MV-4-11 (cell line): ENCODE measurements at places on chromosomes 4 and X.

- DNase-seq: peak; percentile 56
Observed at GRCh38 chrX:10555846-10556245, 64.5 kb downstream of the MID1 start.

DNA sequence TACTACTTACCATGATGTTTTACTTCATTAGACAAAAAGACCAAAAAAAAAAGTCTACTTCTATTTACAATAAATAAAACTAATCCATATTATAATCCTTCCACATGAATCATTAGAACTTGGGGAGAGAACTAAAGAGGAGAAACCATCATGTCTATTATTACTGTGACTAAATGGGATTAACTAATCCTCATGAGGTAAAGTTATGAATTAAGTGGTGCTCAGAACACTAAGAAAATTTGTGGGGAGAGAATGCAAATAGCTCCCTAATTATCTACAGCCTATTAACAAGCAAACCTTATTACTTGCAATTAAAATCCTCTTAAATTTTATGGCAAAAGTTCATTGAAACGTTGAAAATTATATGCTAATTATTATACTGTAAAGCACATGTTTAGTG, 68.8 kb downstream of the MAB21L2 start:
- DNase-seq: no peak

DNA sequence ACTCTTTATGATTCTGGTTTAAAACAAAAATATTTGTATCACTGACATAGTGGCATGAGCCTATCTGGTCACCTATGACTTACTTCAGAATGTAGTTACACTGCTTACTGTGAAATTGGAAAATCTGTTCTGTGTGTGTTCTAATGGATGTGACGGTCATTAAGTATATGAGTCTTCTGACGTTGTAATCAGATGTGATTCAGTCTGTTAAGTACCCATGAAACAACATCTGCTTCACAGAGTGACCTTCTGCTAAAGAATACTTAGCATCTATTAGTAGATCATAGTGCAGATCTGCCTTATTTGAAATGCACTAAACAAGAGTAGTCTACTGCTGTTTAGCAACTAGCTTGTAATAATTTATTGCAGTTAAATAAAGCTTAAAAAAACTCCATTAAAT, 317.1 kb downstream of the DCTD start:
- DNase-seq: no peak

- DNase-seq: no peak
Observed at GRCh38 chr4:146224326-146224966, 10.1 kb downstream of the REELD1 start.

- DNase-seq: no peak
Observed at GRCh38 chrX:129629837-129630236, 24.9 kb downstream of the APLN start.

DNA sequence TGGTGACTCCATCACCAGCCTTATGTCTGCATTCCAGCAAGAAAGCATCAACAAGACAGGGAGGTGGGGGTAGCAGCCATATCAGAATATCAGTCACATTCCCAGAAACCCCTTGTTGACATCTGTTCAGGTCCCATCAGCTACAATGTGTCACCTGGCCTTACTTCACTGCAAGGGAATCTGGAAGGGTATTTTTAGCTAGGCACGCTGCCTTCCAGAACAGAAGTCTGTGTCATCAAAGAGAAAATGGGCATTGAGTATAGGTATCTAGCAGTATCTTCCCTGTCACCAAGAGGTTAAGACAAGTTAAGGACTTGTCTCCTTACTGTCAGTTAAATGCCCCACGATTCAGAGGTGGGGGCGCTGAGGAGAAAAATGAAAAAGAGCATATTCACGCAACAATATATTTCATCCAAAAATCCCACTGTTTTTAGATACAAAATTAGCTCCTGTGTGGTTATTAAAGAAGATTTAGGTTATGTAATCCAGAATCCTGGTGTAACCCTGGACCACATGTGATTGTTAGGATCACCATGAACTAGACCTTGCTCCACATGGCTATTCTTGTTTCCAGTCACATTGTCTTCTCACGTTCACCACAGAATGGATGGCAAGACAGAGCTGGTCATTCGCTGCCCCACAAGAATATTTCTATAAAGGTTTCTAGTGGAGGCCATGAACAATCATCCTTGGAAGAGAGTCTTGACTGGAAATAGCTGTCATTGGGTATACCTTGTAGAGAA, 60.0 kb upstream of the PDHA1 start:
- no peak for DNase-seq

DNA sequence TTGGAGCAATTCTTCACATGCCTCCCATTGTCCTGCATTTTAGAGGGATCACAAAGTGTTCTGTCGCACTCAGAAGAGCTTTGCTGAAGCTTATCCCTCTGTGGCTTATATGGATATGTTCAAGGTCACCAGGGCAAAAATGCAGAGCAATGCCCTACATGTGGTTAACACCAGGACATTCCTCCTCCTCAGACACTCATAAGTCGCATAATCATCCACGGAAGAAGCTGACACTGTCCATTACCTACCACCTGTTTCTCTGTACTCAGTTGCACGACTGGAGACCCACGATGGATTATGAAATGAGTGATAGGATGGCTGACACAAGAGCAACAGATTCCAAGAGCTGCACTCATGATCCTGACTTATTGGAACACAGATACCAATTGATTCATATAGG, 68.7 kb upstream of the PRDX4 start:
- no peak for DNase-seq

GRCh38 chr4:95548738-95549245, at the start of gene UNC5C:
TSS of gene UNC5C (minus strand) at chr4:95548973.
- DNase-seq: peak; percentile 64

DNA sequence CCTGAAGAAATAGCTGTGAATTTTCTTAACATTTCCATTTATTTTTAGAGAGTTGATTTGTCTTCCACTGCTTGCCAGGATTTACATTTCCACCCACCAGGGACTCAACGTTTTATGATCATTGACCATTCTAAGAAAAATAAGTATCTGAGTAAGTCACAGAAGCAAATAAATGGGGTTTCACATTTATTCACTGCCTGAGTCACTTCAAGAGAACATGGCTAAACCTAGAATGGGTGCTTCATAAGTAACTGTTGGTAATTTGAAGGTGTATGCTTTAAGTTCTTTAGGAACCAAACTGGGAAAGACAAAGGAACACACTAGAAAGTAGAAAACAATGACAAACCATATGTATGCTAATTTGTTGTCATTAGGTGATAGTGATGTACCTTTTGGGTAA, 43.2 kb upstream of the GRIA3 start:
- no peak for DNase-seq

- DNase-seq: no peak
Observed at GRCh38 chrX:95058815-95059214, 1384.8 kb downstream of the FAM133A start.

GRCh38 chr4:157590679-157591078, 370.2 kb downstream of the GRIA2 start:
- DNase-seq: no peak

DNA sequence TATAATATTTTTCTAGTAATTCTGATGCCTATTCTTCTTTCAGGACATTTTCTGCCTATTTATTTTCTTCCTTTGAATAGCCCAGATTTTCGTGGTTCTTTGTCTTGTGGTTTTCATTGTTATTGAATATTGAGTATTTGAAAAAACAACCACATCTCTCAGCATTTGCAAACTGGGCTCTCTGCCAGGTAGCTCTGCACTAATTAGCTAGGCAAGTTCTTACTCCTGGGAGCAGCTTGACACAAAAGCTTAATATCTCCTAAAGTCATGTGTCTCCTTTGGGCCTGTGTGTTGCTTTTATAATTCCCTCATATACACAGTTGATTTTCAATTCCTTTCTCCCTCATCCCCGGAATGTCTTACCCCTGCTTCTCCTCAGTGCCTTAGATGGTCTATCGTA, 413.5 kb upstream of the GRIA3 start:
- no peak for DNase-seq

DNA sequence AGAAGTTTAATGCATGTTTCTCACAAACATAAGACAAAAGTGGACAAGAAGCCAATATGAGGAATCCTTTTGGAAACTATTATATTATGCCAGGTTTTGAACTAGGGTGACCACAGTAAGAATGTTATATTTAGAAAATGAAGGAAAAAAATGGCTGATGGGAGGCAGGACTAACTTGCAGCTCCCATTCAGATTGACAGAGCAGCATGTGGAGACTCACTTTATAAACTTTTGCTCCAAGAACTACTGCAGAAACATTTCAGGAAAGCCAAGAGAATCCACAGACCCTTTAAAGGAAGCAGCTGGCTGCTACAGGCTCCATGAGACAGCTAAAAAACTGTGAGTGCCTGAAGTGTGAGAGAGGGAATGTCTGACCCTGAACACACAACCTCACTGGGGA, 738.6 kb upstream of the GRIA3 start:
- no peak for DNase-seq

DNA sequence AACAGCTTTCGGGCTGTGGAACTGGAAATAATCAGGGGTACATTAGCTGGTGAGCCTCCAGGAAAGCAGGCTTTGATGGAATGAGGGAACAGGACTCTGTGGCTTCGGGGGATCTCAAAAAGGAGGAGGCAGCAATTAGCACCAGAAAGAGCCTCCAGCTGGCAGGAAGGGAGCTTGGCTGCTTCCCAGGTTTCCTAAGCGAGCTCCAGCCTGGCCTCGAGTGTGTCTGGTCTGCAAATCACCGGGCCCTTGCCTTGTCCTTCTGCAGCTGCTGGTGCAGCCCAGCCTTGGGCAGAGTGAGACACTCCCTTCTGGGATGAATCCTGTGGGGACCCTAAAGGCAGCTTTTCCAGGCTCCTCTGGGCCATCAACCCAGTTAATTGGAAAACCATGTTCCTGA, 10.7 kb upstream of the PDHA1 start:
- no peak for DNase-seq

DNA sequence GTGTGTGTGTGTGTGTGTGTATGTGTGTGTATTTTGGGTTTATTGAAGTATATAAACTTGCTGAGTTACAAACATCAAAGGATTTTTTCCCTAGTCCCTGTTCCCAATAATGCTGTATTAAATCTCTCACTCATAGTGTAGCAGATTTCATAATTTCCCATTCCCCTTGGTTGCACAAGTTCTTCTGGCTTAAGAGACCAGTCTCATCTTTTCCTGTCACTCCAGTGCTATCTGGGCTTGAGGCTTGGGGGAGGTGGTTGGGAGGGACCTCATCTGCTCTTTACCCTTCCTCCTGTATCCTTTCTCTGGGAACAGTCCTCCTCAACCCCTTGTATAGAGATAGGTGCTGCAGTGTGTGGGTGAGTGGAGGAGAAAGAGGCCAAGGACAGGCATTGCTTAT, 285.4 kb upstream of the BOD1L1 start:
- DNase-seq: peak; percentile 68

GRCh38 chr4:76689145-76689817, 208.7 kb downstream of the SOWAHB start:
- DNase-seq: no peak

GRCh38 chr4:167117273-167117672, 117.0 kb downstream of the SPOCK3 start:
- DNase-seq: no peak

DNA sequence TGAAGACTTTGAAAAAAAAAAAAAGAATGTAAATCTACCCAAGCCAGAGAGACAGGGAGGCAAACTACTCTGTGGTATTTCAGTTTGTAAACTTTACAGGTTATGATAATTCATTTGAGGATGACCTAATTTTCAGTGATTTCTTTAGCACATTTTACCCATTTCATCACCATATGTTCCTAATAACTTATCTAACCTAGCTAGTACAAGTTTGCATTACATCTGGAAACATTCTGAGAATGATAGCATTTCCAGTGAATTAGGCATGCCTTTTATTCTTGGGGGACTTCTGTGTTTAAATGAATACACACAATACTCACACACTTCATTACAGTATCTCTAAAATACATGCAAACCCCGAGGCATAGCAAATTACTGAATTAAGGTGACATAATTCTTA, 1055.5 kb downstream of the PCDH18 start:
- no peak for DNase-seq

DNA sequence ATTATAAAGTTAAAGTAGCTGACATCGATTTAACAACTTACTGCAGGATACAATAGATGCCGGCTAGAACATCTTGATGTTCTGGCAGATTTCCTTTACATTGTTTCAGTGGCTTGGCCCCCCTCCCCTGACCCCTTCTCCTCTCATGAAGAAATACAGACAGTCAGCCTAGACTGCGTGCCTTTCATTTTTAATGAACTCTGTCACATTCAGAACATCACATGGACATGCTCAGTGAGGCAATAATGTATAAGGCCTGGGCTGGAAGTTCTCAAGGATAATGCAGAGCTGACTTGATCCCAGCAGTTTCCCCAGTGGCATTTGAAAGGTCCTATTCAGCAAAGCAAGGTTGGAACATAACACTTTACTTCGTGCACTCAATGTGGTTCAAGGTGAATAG, 239.2 kb downstream of the ANK2 start:
- DNase-seq: no peak

- no peak for DNase-seq
Observed at GRCh38 chrX:139826065-139827044, 106.5 kb downstream of the ATP11C start.

DNA sequence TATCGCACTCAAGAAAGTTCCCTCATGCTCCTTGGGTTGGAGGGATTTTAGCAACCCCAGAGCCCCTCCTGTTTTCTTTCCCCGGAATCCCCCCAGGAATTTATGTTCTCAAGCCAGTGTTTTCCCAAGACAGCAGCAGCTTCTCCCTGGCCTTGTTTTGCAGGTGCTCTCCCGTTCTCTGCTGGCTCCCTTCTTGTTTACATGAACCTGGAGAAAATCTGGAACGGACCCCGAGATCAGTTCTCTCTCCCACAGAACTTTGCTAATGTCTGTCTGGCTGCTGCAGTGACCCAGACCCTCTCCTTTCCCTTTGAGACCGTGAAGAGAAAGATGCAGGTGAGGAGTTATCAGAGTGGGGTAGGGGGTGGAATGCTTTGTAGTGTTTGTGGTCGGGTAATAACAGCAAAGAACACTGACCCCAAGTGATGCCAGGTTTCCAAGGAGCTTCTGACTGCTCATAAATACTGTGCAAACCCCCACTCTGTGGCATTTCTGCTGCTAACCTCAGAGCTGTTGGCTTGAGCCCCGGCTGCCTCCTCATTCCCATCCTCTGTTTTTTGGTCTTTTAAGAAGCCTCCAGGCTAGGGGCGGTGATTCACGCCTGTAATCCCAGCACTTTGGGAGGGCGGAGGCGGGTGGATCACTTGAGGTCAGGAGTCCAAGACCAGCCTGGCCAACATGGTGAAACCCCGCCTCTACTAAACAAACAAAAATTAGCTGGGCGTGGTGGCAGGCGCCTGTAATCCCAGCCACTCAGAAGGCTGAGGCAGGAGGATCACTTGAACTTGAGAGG, 11.1 kb downstream of the SLC25A43 start:
- peak; percentile 32 for DNase-seq

DNA sequence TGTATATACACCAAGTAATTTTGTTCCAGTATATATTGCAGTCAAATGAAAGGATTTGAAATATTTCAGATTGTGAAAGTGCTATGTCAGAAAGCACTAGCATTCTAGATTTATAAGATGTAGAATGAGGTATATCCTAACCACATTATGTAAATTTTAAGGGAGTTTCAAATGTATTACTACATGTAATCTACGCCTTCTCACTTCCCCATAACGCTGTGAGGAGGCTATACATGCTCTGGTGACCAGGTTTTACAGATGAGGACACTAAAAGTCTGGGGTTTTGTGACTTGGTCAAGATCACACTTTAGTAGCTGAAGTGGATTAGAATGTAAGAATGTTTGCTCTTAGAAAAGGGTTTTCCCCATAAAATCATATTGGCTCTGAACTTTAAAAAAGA, 8.1 kb downstream of the ENPEP start:
- DNase-seq: peak; percentile 82
